ENCODE measurements at places on chromosomes 16 and 17.

GRCh38 chr16:50306287-50306686 is 39.9 kb downstream of the ADCY7 start:
- DNase-seq: no peak

- no peak for DNase-seq
These were observed 12.3 kb upstream of the CCL2 start for GRCh38 chr17:34242587-34243363.

GRCh38 chr17:20074489-20074888 is 65.3 kb downstream of the SPECC1 start:
- DNase-seq: no peak

GRCh38 chr17:80716986-80717719 is 172.5 kb downstream of the RPTOR start:
- no peak for DNase-seq

DNA sequence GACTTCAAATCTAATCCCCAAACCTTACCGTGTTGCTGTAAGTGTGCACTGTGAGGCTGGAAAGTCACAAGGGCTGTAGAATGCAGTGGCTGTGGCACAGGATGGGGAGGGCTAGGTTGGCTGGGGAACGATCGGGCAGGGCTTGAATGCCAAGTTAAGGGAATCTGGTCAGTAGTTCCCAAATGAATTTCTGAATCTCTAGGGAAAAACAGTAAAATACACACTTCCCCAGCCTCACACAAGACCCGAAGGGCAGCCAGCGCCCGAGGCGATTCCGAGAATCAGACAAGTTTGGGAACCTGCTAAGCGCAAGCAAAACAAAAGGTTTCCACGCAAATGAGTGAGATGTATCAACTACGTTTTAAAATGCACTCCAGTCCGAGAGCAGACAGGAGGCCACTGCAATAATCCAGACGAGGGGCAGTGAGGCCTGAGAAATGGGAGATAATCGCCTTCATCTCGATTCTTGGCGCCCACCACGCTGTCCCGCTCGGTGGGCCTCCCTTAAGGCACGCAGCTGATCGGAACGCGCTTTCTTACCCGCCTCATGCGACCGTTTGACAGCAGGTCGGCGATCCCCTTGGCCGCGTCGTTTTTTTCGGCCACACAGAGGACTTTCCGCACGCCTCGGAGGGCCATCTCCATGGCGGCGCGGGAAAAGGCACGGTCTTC is 599 bp downstream of the TOP3A start:
- peak; percentile 12 for DNase-seq

DNA sequence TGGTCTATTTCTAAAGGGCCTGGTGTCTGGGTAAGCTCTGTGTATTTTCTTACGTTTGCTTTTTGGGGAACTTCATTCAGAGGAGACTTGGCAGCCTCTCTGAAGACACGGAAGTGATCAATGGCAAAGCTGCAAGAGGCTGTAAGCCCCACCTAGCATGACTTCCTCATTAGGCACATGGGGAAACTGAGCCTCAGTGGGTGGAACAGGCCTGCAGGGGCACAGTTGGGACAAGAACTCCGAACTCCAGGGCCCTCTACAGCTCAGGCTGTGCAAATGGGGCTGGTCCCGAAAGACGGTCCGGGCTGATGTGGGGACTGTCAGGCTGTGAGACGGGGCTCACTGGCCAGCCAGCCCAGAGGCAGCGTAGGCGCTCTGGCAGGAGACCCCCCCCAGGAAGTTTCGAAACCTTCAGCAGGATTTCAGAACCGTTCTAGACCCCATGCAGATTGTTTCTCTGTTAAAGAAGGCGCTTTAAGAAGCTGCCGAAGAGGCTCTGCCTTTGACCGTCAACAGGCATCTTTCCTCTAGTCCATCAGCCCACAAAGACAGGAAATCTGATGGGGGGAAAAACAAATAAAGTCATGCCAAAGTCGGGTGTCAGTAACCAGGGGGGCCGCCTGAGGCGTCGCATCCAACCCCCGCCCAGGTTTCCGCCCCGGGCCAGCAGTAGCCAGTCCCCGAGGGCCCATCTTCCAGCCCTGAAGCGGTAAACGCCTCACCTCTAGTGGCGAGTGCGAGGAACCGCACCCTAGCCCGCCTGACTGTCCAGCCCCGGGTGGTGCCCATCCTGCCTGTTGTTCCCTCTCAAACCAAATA is 79.8 kb upstream of the TBC1D3K start:
- DNase-seq: peak; percentile 45

DNA sequence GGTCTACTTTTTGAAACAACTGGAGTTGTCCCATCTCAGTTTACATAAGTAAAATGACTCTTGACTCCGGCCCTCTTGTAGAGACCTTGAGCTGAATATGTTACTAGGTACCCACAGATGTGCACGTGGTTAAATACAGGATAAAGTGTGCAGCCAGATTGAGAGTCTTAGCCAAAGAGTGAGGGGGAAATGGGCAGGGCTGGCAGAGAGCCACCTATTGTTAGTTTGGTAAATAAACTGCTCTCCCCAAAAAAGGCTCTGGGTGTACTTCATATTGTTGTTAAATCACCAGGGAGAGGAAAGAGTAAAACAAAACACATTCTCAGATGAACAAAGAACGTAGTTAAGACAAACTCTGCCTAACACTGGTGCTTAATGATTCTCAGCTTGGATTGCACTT is 20.3 kb downstream of the G6PC1 start:
- DNase-seq: no peak

GRCh38 chr17:45777388-45777787 is 6.7 kb upstream of the CRHR1 start:
- DNase-seq: no peak

- DNase-seq: no peak
These were observed 8.3 kb downstream of the XYLT2 start for GRCh38 chr17:50354198-50354597.

- DNase-seq: no peak
These were observed 1390.7 kb downstream of the CDH8 start for GRCh38 chr16:60645541-60645940.

DNA sequence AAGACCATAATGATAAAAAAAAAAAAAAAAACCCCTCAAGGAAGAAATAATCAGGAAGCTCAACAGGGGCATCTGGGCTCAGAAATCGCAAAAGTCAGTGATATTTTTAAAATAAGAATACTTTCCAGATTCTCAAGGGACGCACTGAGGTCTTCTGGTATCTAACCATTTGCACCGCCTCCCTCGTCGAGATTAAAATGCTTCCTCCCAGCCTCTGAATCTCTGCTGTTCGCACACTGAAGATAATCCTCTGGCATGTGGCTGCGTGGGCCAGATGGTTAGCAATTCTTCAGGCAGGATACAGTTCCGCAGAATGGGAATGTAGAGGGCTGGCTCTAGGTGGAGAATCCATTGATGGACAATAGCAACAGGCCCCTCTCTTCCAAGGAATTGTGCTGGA is 211.7 kb upstream of the CDH5 start:
- DNase-seq: peak; percentile 27

DNA sequence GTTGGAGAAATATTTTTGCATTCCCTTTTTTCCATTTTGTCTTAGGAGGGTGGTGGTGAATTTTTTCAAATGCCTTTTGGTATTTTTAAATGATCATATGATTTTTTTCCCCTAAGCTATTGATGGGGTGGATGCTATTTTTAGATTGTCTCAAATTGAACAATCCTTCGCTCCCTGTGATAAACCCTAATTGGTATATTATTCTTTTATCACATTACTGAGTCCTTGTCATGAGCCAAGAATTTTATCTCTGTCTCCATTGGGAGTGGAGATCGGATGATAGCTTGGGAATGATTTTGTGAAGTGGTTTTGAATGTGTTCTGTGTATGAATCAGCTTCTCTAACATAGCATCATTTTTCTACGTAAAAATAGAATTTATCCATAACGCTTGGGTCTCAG is 15.4 kb downstream of the NECAB2 start:
- peak; percentile 44 for DNase-seq

GRCh38 chr16:84199861-84200260 is 8.9 kb downstream of the ADAD2 start:
- no peak for DNase-seq

DNA sequence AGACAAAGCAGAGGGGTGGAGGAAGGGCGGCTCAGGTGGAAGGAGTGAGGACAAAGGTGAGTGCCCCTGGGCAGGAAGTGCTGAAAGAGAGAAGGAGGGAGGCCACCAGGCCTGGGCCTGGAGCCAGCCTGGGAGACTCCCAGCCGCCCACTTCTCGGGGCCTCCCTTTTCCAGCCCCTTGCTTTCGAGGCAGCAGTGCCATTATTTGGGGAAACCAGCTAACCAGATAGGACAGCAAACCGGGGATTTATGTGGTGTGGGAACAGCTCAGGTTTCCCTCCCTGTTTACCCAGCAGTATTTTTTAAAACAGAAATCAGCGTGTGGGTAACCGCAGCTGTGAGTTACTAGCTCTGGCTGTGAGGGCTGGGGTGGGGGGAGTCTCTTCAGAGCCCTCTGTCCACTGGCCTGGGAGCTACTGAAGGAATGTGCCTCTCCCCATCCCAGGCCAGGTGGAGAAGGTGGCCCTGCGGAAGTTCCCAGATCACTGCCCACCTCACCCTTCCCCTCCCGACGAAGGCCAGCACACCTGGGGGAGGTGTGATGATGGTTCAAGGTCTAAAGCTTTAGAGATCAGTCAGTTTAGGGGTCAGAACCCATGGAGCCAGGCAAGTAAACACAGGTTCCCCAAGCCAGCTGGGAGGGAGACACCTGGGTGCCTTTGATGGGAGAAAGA is 8.4 kb upstream of the MEOX1 start:
- peak; percentile 17 for DNase-seq

- peak; percentile 94 for DNase-seq
These were observed 1.1 kb downstream of the MT2A start for GRCh38 chr16:56609463-56609921.

- DNase-seq: peak; percentile 87
These were observed at the start of gene ZFP3 for GRCh38 chr17:5078106-5079028. ZFP3 (plus strand) TSS chr17:5078467; CDS start chr17:5091505, 13,038 bp downstream.

DNA sequence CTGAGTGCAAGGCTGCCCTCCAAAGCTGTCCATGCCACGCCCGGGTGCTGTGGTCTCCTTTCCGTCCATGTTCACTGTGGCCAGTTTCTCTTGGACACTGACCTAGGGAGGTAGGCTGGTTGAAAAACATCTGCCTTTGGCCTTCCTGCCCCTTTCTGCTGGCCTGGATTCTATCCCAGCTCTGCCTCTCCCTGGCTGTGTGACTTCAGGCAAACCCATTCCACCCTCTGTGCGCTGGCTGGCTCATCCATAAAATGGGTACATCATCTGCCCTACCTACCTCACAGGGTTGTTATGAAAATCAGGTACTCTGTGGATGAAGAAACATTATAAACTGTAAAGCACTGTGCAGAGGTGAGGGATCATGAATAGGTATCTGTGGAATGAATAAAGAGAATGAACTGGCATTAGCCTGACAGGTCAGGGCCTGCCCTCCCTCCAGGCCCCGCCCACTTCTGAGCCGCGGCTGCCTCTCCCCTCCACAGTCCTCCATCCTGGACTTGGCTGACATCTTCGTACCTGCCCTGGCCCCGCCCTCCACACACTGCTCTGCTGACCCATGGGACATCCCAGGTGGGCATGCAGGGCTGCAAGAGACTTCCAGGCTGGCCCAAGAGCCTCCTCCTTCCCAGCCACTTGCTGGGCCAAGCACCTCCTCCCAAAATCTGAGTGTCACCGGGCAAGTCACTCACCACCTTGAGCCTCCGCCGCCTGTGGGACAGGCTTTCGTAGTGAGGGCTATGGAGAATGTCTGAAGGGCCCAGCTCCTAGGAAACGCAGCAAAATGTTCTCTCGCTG is 7.0 kb upstream of the SPATA20 start:
- no peak for DNase-seq

GRCh38 chr16:72139908-72140307 is 32.0 kb downstream of the PMFBP1 start:
- DNase-seq: no peak

- no peak for DNase-seq
These were observed 19.4 kb upstream of the ZNF469 start for GRCh38 chr16:88363239-88363891.

GRCh38 chr17:15392326-15392741 is 50.9 kb upstream of the TEKT3 start:
- DNase-seq: peak; percentile 92

DNA sequence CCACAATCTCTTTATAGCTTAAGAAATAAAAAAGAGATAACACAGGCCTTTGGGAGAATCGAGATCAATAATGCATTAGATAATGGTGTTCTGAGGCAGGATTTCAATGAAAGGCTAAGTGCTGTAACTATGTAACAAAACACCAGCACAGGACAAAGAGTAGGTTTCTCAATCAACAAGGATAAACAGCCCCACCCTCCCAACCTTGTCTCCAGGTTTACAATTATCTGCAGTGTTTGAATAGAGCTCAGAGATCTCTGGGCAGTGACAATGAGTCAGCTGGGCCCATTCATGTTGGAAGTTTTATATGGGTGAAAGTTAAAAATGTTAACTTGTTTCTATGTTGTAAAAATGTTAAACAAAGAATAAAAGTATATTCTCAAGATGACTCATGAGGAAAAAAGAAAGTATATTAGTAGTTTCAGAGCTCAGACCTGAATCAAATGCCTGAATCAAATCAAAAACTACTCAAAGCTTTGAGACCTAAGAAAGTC is 17.0 kb upstream of the KRT20 start:
- DNase-seq: peak; percentile 37

DNA sequence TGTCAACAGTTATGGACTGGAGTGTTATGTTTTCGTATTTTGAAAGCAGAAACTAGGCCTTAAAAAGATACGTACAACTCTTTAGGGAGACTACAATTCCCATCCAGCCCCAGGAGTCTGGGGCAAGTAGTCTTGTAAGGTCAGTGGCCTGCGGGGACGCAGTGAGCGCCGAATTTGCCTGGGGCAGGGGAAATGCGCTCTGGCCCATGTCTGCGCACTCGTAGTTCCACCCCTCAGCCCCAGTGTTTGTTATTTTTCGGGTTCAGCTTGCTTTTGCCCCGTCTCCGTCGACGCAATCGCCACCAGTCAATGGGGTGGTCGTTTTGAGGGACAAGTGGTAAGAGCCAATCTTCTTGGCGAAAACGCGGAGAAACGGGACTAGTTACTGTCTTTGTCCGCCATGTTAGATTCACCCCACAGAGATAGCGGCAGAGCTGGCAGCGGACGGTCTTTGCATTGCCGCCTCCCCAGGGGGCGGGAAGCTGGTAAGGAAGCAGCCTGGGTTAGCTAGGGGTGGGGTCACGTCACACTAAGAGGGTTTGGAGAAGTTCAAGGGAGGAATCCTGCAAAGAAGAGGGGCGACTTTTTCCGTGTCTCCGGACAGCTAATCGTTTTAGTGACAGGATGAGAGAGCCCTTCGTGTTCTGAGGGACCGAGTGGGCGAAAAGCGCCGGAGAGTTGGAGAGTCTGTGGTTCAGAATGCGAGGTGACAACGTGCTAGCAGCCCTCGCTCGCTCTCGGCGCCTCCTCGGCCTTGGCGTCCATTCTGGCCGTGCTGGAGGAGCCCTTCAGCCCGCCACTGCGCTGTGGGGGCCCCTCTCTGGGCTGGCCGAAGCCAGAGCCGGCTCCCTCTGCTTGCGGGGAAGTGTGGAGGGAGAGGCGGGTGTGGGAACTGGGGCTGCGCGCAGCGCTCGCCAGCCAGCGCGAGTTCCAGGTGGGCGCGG is 1.1 kb upstream of the BRCA1 start:
- DNase-seq: no peak

- peak; percentile 12 for DNase-seq
These were observed 20.9 kb upstream of the VWA3A start for GRCh38 chr16:22071331-22071910.

- no peak for DNase-seq
These were observed 11.4 kb downstream of the CASKIN2 start for GRCh38 chr17:75503976-75504346.

Measured in fibroblast of lung (primary cell).